ENCODE measurements at places on chromosomes 5 and 9. TPM values are rescaled to one million over a fixed set of nuclear protein-coding genes. Genes with fewer than 3 reads are reported as not detected.

- no peaks in the 10 kb centered on the region for H3K27me3 ChIP-seq
- H3K4me1 ChIP-seq, result no peaks in the 10 kb centered on the region
- DNase-seq, result no peak
- H3K4me3 ChIP-seq, result no peak overlapping the region
- H3K36me3 ChIP-seq, result no peaks in the 10 kb centered on the region
Measured at GRCh38 chr5:139474890-139475791, 4.3 kb downstream of the SMIM33 start.

DNA sequence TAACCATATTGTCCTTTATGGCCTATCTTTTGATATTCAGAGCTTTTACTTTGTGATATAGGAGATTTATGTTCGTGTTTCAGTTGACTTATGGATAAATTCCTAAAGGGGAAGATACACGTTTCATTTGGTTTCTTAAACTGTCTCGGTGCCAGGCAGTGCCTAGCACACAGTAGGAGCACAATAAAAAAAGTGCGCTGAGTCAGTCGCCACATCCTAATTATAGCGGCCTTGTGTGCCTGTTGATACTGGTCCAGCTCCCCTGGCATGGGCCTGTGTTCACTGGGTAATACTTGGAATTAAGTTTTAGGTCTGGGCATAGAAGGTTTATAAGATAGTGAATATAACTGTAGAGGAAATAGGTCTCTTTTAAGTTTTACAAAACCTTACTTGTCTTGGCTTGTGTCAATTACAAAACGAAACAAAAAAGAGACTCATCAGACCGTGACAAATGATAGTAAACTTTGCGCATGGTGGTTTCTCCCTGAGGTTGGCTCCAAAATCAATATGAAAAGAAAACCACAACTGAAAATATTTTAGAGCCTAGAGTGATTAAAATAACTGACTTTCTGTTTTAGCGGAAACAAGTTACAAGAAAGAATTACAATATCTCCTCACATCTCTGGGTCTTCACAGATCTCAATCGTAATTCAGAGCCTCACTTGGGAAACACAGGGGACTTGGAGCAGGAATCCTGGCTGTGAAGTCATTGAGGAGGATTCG, 84.8 kb downstream of the MVB12B start:
- H3K4me1 ChIP-seq, result no peaks in the 10 kb centered on the region
- H3K36me3 ChIP-seq, result no peaks in the 10 kb centered on the region
- DNase-seq, result no peak
- no peaks in the 10 kb centered on the region for H3K27me3 ChIP-seq
- no peak overlapping the region for H3K4me3 ChIP-seq

- H3K4me3 ChIP-seq, result no peak overlapping the region
- no peaks in the 10 kb centered on the region for H3K27me3 ChIP-seq
- H3K4me1 ChIP-seq, result peaks cover 5% of the 10 kb centered on the region
- no peak for DNase-seq
- no peak overlapping the region for H3K27ac ChIP-seq
- H3K36me3 ChIP-seq, result no peaks in the 10 kb centered on the region
Measured at GRCh38 chr5:157570531-157571200, 4.9 kb downstream of the ADAM19 start.

DNA sequence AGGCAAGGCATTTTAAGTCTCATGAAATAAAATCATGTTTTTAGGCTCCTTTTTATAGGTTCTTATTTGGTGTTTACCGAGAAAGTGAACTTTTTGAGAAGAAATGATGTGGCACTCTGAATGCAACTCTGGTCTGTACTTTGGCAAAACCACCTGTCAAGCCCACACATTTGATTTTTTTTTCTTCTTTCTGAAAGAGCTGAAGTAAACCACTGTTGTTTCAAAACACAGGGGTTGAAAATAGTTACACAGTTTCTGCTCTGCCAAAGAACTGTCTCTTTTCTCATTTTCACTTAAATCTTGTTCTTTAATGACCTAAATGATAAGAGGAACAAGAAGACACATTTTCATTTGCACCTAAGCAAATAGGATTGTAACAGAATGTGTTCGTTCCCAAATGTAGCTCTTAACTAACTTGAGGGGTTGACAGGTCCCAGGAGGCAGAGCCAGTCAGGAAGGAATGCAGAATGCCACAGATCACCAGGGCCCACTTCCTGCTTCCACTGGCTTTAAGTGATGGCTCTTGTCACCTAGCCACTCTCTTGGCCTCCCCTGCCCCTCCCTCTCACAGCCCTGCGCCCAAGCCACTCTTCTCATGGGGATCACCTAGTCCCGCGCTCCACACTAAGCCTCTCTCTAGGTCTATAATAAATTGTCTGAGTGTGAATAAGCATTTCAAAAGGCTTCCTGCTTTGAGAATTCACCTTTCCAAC, 47.3 kb downstream of the MED27 start:
- H3K4me3 ChIP-seq, result no peak overlapping the region
- H3K27ac ChIP-seq, result no peak overlapping the region
- no peak for DNase-seq

GRCh38 chr5:73969195-73970036, 343.4 kb downstream of the ARHGEF28 start:
- no peak overlapping the region for H3K4me3 ChIP-seq
- no peak overlapping the region for H3K27ac ChIP-seq
- H3K27me3 ChIP-seq, result no peaks in the 10 kb centered on the region
- no peak for DNase-seq
- no peaks in the 10 kb centered on the region for H3K36me3 ChIP-seq
- no peaks in the 10 kb centered on the region for H3K4me1 ChIP-seq

DNA sequence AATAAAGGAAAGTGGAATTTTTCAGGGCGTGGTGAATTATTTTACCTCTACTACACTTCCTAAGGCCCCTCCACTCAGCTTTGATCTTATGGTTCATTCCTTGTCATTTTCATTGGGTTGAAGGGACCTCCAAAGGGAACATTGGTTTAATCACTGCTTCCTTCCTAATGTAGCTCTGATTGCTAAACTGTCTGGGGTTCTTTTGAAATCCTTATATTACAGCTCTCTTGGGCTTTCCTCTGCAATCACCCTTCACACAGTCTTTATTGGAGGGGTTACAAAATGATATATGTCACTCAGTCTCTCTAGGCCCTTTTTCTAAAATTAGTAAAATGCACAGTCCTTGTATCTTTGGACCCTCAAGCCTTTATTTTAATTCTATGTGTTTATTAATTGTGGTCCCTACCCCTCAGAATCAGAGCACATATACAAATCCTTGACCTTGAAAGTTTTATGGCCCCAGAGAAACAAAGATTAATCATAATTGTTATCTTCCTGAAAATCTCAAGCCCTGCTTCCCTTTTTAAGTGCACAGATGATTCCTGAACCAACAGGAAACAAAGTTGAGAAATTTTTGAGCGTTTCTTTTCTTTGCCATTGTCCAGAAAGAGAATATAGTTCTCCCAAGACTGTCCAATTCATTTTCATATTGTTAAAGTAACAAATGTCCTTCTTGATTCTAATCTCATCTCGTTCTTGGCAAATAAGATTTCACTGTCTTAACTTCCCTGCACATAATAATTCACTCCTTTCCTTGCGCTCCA, 330.0 kb downstream of the ARRDC3 start:
- H3K27me3 ChIP-seq, result no peaks in the 10 kb centered on the region
- no peaks in the 10 kb centered on the region for H3K36me3 ChIP-seq
- no peak overlapping the region for H3K27ac ChIP-seq

FAM221B gene
- total RNA-seq, result not detected

- H3K4me3 ChIP-seq, result no peak overlapping the region
- H3K27ac ChIP-seq, result no peak overlapping the region
- no peaks in the 10 kb centered on the region for H3K36me3 ChIP-seq
- DNase-seq, result no peak
Measured at GRCh38 chr5:51379331-51379700, 3.9 kb upstream of the ISL1 start.

DNA sequence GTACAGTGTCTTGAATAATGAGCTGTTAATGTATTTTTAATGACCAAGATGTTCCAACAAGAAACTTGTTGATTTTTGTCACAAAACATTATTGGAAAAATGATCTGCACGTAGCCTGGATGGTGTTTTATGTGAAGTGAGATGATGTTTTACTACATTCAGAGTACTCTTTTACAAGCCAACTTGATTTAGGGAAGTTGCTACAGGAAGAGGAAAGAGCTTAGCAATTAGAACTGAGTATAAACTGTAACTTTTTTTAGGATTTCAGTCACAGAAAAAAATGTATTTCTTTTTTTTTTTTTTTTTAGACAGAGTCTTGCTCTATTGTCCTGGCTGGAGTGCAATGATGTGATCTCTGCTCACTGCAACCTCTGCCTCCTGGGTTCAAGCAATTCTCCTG, 113.6 kb upstream of the ADRA1B start:
- H3K27ac ChIP-seq, result no peak overlapping the region
- no peak for DNase-seq
- no peaks in the 10 kb centered on the region for H3K36me3 ChIP-seq
- no peak overlapping the region for H3K4me3 ChIP-seq
- H3K4me1 ChIP-seq, result no peaks in the 10 kb centered on the region

- H3K27ac ChIP-seq, result peak overlapping the region; percentile 10
- H3K4me3 ChIP-seq, result no peak overlapping the region
- no peaks in the 10 kb centered on the region for H3K36me3 ChIP-seq
- no peak for DNase-seq
- H3K4me1 ChIP-seq, result no peaks in the 10 kb centered on the region
Measured at GRCh38 chr5:76821136-76821535, 2.3 kb downstream of the F2RL1 start.

- no peaks in the 10 kb centered on the region for H3K36me3 ChIP-seq
- DNase-seq, result no peak
- no peaks in the 10 kb centered on the region for H3K27me3 ChIP-seq
- H3K4me3 ChIP-seq, result no peak overlapping the region
- H3K27ac ChIP-seq, result no peak overlapping the region
Measured at GRCh38 chr5:50984640-50985039, 318.2 kb downstream of the PARP8 start.

PCDHGA5 gene
- total RNA-seq, result 2.1 TPM

- DNase-seq, result no peak
- no peaks in the 10 kb centered on the region for H3K4me1 ChIP-seq
- H3K27me3 ChIP-seq, result no peaks in the 10 kb centered on the region
- H3K27ac ChIP-seq, result no peak overlapping the region
- H3K36me3 ChIP-seq, result no peaks in the 10 kb centered on the region
Measured at GRCh38 chr9:10835791-10836463, 223.1 kb upstream of the PTPRD start.

- H3K4me1 ChIP-seq, result no peaks in the 10 kb centered on the region
- H3K27me3 ChIP-seq, result no peaks in the 10 kb centered on the region
- no peak overlapping the region for H3K4me3 ChIP-seq
- no peak for DNase-seq
- H3K36me3 ChIP-seq, result no peaks in the 10 kb centered on the region
Measured at GRCh38 chr9:17994695-17995425, 416.0 kb downstream of the SH3GL2 start.

C5orf63 gene
- total RNA-seq, result 2.3 TPM

SVEP1 gene
- 3.6 TPM for total RNA-seq

- no peaks in the 10 kb centered on the region for H3K36me3 ChIP-seq
- H3K27ac ChIP-seq, result no peak overlapping the region
- H3K4me1 ChIP-seq, result no peaks in the 10 kb centered on the region
- no peak for DNase-seq
- no peak overlapping the region for H3K4me3 ChIP-seq
- H3K27me3 ChIP-seq, result no peaks in the 10 kb centered on the region
Measured at GRCh38 chr9:19145881-19146280, 18.6 kb upstream of the PLIN2 start.

GRCh38 chr9:122394265-122395125, 23.7 kb downstream of the PTGS1 start:
- no peak overlapping the region for H3K4me3 ChIP-seq
- no peaks in the 10 kb centered on the region for H3K4me1 ChIP-seq
- H3K27me3 ChIP-seq, result no peaks in the 10 kb centered on the region
- H3K27ac ChIP-seq, result no peak overlapping the region
- no peaks in the 10 kb centered on the region for H3K36me3 ChIP-seq

- no peak overlapping the region for H3K27ac ChIP-seq
- H3K4me3 ChIP-seq, result no peak overlapping the region
- H3K36me3 ChIP-seq, result no peaks in the 10 kb centered on the region
- peaks cover 40% of the 10 kb centered on the region for H3K4me1 ChIP-seq
Measured at GRCh38 chr5:150499437-150499956, 8.4 kb upstream of the NDST1 start.

DNA sequence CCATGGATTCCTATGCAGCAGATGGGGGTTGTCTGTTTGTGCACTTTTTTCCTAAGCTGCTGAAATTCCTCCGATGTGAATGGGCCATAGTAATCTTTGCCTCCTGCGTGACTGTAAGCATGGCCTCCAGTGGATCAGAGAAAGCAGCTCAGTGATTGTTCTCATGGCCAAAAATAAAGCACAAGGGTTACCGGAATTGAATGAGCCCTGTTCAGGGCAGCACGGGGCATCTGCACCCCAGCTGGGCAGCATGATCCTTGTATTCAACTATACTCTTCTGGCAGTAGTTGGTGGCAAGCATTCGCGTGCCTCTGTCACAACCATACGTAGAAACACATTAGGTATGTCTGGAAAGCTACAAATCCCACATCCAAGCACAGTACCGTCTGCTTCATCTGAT, 193.9 kb downstream of the RORB start:
- H3K27me3 ChIP-seq, result no peaks in the 10 kb centered on the region
- no peaks in the 10 kb centered on the region for H3K36me3 ChIP-seq
- no peaks in the 10 kb centered on the region for H3K4me1 ChIP-seq

DNA sequence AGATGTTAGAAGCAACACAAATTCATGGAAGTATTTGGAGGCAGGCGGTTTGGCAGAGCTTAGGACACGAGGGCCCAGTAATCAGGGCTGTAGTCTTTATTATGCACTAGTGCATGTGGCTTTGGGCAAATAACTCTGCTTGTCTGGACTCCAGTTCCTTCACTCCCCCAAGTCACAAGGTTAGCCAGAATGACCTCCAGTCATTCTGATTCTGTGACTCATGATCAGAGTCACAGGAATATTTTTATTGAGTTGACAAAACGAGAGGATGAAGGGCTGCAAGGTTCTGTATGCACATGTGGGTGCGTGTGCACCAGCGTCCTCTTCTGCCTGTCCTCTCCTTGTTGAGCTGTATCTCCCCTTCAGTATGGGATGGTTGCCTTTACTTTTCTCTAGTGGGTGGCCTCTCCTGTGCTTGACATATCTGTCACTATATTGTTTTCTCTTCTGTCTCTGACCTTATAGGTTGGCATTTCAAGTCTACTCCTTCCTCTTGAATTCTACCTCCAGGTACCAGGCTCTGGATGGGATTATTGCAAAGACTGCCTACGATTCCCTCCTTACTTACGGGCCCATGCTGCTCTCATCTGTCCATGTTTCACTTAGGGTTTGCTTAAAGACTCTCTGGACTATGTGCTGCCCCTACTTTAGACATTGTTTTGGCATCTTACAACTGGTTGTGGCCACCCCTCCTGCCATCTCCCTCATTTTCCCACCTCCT, 94.6 kb downstream of the KDM4C start:
- H3K27me3 ChIP-seq, result no peaks in the 10 kb centered on the region
- DNase-seq, result no peak
- H3K4me1 ChIP-seq, result no peaks in the 10 kb centered on the region
- no peak overlapping the region for H3K4me3 ChIP-seq

DNA sequence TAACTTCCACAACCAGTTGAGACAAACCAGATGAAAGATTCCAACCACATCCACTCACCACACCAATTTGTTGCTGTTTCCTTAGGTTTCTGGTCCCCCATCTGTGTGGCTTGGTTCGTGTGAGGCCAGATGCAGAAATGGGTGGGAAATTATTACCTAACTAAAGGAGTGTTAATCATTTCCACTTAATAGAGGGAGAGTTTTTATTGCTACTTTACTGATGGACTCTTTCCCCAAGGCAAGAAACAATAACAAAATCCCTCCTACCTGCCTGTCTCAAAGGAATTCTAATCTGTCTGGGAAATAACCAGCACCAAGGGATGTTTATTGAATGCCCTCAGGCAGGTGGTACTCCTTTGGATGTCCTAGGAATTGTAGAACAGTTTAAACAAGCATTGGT, 76.3 kb downstream of the TMEM167A start:
- H3K36me3 ChIP-seq, result no peaks in the 10 kb centered on the region
- H3K27ac ChIP-seq, result no peak overlapping the region
- H3K4me3 ChIP-seq, result no peak overlapping the region
- no peaks in the 10 kb centered on the region for H3K4me1 ChIP-seq
- no peaks in the 10 kb centered on the region for H3K27me3 ChIP-seq
